ENCODE measurements at places on chromosomes 12 and 14. TPM values are rescaled to one million over a fixed set of nuclear protein-coding genes. Genes with fewer than 3 reads are reported as not detected.

DNA sequence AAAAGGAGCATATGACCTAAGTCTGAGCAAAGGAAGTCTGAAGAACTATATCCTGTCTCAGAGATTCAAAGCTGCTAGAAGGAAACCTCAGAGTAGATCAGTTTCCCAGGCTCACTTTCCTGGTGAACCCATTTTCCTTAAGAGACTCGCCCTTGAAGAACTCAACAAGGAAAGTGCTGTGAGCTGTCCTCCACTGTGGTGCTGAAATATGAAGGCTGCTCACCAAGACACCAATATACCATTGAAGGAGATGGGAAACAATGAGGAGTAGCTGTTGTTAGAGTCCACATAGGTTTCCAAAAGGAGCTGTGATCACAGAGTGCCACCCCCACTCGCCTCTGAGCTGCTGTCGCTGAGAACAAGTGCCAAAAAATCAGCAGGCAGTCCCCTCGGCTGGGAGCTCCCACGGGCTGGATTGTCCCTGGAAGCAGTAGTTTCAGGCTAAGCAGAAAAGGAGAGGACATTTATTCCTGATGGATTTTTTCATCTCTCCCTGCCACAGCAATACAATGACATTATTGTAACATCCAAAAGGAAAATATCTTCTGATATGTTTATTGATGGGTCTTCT is 282.1 kb downstream of the RPS29 start:
- peak; percentile 33 for DNase-seq

The MYL2 gene
- not detected for total RNA-seq

The ADCK1 gene
- total RNA-seq, result 9.4 TPM

GRCh38 chr12:105798256-105798845 is 340.4 kb downstream of the NUAK1 start:
- no peak for DNase-seq
